ENCODE measurements at places on chromosomes 7 and 10.

GRCh38 chr10:73941300-73941699, 30.4 kb downstream of the PLAU start:
- no peak for DNase-seq

DNA sequence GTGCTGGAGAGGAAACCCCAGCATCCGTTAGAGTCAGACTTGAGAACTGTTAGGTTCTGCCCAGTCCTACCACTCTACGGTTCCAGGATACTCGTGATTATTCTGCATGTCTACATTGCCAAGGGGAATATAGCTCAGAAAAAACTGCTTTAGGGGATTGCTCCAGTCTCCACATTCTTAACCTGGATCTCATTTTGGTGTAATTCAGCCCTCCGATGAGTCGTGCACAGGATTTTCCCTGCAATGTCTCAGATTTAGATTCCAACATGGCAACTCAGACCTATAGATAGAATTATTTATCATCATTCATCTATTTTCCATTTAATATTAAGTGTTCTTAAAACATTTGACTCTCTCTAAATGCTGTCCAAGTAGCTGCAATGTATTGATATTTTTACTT, 121.1 kb upstream of the ZEB1 start:
- no peak for DNase-seq

GRCh38 chr7:142359694-142360279, 101.9 kb upstream of the PRSS58 start:
- no peak for DNase-seq

- DNase-seq, result no peak
Measured at GRCh38 chr7:122528879-122529481, 169.9 kb downstream of the RNF133 start.

DNA sequence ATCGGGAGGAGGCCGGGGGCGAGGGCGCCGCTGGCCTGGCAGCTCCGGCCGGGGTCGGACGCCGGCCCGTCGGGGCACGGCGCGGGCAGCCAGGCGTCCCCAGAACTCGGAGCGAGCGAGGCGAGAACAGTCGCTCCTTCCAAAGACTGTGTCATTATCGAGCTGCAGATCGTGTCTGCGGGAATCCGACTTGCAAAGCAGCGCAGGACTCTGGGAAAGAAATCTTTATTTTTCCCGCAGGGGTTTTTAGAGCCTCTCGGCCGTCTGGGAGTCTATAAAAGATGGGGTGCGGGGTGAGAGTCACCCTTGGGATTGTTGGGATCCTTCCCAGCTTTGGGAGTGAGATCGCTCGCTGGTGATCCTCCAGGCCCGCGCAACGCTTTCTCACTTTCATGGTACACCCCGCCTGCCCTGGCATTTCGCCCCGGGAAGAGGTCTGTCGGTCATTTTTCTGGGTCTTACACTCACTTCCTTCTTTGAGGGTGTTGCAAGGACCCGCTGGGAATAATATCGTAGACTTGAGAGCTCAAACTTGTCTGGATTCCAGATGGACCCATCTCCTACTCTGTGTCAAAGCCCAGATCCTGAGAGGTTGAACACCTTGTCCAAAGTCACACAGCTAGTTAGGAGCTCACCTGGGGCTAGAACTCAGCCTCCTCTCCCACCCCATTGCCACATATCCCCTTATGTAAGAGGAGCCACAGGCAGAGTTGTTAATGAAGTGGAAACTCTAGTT, 1.0 kb downstream of the UBTD1 start:
- DNase-seq, result peak; percentile 92

DNA sequence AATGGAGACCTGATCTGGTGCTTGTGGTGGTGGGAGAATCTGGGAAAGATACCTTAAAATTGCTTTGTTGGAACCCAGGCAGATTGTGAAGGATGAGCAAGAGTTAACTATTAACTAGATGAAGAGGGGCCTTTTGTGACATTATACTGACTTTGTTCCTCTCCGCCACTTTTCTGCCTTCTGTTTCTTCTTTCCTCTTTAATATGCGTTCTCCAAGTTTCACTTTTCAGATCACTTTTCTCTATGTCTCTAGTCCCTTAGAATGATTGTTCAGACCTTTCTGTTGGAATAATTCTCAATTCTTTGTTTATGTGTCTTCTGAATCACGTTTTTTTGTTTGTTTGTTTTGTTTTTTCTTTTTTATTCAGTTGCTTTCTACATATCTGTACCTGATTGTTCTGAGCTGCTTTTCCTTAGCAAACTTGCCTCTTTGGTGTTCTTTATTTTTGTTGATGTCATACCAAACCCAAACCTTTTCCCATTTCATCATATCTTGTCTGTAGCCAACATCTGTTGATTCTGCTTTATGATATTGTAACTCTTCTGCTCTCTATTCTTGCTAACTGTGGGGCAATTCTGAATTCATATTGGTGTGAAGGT, 2.8 kb downstream of the BMPR1A start:
- no peak for DNase-seq

DNA sequence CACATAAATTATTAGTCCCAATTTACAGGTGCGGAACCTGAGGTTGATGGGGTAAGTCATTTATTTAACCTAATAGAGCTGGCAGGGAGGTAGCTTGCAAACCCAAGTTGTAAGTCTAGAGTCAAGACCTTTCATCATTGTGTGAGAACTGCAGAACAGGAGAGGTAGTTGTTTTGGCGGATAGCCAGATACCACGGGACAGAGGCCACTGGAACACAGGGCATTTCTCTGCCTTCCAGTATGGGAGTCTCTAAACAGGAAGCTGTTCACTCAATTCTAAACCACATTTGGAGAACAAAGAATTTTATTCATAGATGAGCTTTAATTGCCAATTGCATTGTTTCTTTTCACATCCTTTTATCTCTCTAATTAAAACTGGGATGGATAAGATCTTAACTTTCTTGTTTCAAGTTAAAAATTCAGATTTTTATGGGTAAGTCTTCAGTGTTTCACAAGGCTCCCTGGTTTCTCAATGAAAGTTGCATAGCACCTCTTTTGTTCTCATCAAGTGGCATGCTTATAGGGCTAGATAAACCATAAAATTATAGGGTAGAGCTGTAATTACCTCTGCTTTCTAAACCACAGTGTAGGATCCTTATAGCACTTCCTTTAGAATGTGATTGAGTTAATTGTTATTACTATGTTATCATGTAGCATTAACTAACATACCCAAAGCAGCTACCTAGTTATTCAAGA, 489.0 kb downstream of the GATA3 start:
- DNase-seq, result no peak

GRCh38 chr10:5976512-5977470, 552 bp downstream of the IL15RA start:
- DNase-seq, result peak; percentile 84

DNA sequence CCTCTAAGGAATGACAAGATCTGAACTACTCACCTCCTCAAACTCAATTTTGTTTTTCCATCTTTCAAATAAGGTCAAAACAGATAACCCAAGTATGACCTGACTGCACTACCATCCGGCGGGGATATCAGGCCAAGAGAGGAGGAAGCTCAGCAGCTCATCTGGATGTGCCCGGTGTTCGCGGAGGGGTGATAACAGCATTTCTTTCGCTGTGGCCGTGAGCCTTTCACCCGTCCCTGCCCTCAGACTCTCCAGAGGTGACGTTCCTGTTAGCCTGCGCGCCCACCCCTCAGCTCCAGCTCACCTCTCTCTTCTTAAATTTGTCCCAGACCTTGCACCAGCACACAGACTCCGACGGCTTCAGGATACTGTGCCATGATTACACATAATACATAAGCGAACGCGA, 526 bp downstream of the ZNF248 start:
- DNase-seq, result peak; percentile 57

DNA sequence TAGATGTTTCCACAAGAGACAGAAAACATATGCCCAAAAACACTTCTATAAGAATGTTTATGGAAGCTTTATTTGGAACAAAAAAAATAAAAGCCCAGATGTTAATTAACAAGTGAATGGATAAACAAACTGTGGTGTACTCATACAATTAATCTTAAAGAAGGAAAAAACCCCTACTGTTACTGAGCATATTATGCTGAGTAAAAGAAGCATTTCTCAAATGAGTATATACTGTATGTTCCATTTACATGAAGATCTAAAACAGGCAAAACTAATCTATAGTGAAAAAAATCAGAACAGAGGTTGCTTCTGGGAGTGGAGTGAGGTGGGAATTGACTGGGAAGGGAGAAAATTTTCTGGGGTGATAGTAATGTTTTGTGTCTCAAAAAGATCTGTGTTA, 15.5 kb upstream of the ANK3 start:
- DNase-seq, result no peak

GRCh38 chr7:124552217-124552616, 213.4 kb downstream of the GPR37 start:
- DNase-seq, result no peak

DNA sequence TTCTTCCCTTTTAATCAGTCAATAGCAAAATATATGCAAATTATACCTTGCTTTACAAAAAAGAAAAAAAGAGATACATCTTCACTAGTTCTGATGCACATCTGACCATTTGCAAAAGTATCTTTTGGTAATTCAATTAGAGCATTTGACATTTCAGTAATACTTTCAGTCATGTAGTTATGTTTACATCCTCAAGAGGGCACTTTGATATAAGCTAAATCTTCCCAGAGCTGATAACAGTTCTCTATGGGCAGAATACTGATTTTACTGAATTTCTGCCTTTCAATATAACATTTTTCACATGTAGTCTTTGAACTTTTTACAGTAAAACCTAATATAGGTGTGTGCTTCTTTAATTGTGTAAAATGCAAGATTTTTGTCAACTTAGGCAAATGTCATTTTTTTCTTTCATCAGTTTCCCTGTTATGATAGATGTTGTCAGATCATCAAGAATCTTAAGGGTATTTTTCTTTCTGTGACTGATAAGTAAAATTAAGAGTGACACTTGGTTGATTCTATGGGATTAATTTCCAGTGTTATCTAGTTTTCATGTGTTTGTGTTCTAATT, 703.5 kb upstream of the SEMA3D start:
- no peak for DNase-seq

GRCh38 chr10:78140066-78140630, 106.5 kb downstream of the RPS24 start:
- DNase-seq, result no peak

DNA sequence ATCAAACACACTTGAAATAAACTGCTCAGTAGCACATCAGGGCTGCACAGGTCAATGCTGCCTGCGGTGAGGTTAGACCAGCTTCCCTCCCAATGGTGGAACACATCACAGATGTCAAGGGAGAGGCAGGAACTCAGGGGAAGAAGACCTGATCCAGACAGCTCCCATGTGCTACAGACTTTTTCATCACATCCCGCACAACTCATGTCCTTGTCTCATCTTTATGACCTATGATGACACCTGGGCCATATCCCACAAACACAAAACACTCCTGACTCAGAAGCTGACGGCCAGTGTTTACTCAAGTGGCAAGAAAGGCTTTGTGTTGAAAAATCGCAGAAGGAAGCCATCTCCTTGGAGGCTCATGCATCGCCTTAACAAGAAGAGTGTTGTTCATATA, 91.6 kb downstream of the HTR5A start:
- no peak for DNase-seq

DNA sequence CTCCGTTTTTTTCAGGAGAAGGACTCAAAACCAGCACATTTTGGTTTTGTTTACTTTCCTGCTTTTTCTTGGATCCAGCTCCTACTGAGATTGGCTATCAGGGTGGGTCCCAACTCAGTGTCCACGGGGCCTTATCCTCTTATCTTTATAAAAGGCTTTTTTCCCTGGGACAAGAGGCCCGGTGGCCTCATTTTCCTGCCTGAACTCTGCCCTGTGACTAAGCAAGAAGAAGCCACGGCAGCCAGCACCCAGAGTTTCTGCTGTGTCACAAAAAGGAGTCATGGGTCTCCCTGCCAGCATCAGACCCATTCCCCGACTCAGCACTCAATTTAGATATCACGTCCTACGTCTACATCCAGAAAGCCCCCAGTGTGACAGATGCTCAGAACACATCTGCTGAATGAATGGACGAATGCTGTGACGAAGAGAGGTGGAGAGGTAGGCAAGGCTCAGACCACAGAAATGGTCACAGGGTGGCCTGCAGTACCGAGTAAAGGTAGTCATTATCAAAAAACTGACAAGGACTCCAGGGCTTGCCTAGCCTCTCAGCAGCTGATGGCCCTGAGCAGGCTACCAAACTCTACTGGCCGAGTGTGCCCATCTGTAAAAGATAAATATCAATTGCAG, 16.7 kb downstream of the DLG5 start:
- peak; percentile 68 for DNase-seq

DNA sequence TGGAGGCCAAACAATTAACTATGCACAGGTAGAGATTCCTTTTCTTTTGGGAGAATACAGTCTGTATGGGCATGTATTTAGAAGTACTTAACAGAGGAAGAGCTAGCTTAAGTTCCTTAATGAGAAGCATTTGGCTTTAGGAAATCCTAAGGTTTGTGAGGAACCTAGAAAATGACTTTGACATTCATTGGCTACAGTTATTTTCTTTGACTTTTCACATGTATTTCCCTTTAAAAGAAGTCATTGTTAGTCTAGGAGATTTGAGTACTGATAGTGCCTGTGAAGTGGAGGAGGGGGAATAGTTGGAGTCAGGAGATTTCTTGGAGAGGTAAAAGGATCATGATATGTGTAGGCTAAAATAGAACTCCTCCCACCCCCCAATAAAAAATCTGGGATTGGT, 3.6 kb downstream of the HELLS start:
- no peak for DNase-seq

GRCh38 chr7:27921081-27921836, 181.3 kb downstream of the TAX1BP1 start:
- DNase-seq, result no peak

GRCh38 chr7:22833113-22833855, 10.6 kb upstream of the TOMM7 start:
- DNase-seq, result no peak

- DNase-seq, result no peak
Measured at GRCh38 chr10:3192856-3193635, 20.5 kb upstream of the PITRM1 start.
